Naive thymus-derived CD4-positive, alpha-beta T cell (primary cell): ENCODE measurements at places on chromosomes 6 and 20.
A peak's percentile ranks its signal among the peaks of the same experiment; 100 is the strongest.

- no peaks in the 10 kb centered on the region for H3K27me3 ChIP-seq
- H3K27ac ChIP-seq: no peak overlapping the region
- no peaks in the 10 kb centered on the region for H3K36me3 ChIP-seq
- no peak for DNase-seq
- no peak overlapping the region for H3K4me3 ChIP-seq
These were observed 23.0 kb downstream of the ABRACL start for GRCh38 chr6:139051396-139052060.

DNA sequence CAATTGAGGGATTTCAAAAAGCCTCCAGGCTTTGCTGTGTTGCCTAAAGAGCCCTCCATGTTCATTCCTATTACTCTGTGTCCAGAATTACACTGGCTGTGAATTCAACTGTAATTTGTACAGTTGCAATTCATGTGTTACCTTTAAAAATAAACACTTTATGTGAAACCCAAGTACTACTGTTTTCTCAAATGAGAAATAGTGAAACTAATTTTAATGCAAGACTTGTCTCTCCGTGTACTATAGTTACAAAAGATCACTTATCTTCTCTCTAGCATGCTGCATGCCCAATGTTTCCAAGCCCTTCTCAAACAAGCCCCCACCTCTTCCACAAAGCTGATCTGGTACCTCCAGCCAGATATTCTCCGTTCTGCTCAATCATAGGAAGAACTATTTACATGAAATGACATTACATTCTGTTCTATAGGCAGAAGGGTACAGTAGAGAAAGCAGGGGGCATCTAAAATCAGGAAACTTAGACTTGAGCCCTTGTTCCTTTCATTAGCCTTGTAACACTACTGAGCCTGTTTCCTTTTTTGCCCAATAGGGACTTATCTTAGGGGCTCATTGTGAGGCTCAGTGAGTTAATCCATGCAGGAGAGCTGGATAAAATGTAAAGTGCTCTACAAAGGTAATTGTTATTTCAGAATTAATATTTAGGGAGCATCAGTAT is 12.3 kb upstream of the COL9A1 start:
- no peaks in the 10 kb centered on the region for H3K4me1 ChIP-seq
- no peak overlapping the region for H3K4me3 ChIP-seq
- H3K27ac ChIP-seq: no peak overlapping the region
- no peak for DNase-seq
- H3K36me3 ChIP-seq: no peaks in the 10 kb centered on the region
- H3K27me3 ChIP-seq: no peaks in the 10 kb centered on the region

DNA sequence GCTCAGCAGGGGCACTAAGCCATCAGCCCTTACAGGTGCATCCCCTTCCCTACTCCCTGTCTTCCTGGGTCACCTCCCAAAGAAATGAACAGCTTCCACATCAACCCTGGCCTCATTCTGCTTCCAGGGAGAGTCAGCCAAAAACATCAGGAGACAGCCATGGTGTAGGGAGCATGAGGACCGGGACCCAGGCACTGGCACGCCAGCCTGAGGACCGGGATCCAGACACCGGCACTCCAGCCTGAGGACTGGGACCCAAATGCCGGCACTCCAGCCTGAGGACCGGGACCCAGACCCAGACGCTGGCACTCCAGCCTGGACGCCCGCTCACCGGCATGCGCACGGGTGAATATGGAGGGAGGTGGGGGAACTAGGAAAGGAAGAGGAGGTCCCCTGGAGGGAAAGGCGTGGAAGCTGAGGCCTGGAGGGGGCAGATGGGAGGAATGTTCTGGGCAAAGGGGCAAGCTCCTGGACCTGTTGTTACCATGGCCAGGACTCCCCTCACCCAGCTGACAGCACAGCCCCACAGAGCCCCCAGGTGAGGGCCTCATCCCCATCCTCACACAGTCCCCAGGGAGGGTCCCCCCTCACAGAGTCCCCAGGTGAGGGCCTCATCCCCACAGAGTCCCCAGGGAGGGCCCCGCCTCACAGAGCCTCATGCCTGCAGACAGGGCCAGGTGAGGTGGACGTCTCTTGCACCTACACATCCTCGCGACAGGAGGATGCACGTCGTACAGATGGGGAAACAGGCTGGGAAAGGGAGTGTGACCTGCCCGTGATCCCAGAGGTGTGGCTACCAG is 26.0 kb upstream of the MRGBP start:
- H3K27ac ChIP-seq: no peak overlapping the region
- no peak overlapping the region for H3K4me3 ChIP-seq
- no peaks in the 10 kb centered on the region for H3K27me3 ChIP-seq
- DNase-seq: no peak
- peaks cover 26% of the 10 kb centered on the region for H3K4me1 ChIP-seq
- no peaks in the 10 kb centered on the region for H3K36me3 ChIP-seq

GRCh38 chr6:157906537-157907061 is 75.1 kb upstream of the SYNJ2 start:
- DNase-seq: no peak
- H3K4me1 ChIP-seq: no peaks in the 10 kb centered on the region
- H3K27me3 ChIP-seq: no peaks in the 10 kb centered on the region
- H3K36me3 ChIP-seq: no peaks in the 10 kb centered on the region
- H3K27ac ChIP-seq: no peak overlapping the region

DNA sequence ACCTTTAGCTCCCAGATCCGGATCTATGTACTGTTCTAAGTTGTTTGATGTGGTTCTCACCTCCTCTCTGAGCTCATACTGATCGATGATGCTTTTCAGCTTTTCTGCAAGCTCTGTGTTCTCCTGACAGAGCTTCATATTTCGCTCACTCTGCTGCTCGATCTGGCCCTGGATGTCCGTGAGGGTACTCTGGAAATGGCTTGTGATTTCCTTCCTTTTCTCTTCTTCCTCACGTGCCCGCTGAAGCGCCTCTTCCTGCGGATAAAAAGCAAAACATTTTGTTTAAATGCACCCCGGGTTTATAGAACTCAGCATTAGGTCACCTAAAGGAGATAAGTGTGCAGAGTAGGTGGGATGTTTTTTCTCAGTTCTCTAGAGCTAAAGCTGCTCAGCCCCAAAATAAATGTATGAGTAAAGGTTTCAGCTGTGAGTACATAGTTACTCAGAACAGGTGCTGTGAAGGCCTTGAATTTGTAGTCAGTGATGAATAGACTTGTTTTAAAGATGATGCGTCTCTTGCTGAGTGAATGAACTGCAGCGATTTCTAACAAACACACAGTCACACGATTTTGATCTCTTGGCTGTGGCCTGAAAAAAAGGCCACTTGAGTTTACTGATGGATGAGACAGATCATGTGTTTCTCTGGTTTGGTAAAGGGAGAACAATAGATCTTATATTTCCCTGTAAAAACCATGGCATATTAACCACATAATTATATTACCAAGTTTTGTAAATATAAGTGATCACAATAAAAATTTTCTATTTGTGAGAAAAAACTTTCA is 29.1 kb downstream of the TXLNB start:
- H3K27ac ChIP-seq: peak overlapping the region; percentile 14
- peak; percentile 24 for DNase-seq
- no peaks in the 10 kb centered on the region for H3K36me3 ChIP-seq
- H3K4me3 ChIP-seq: peak overlapping the region; percentile 34
- no peaks in the 10 kb centered on the region for H3K27me3 ChIP-seq
- H3K4me1 ChIP-seq: peaks cover 10% of the 10 kb centered on the region
